Naive thymus-derived CD4-positive, alpha-beta T cell (primary cell): ENCODE measurements at places on chromosomes 5 and 9.

GRCh38 chr5:119368238-119368630 is 12.4 kb downstream of the TNFAIP8 start:
- DNase-seq, result no peak

GRCh38 chr5:37966871-37967270 is 127.0 kb upstream of the GDNF start:
- no peak for DNase-seq

- no peak for DNase-seq
Measured at GRCh38 chr5:165495829-165496380, 1990.5 kb downstream of the MAT2B start.

DNA sequence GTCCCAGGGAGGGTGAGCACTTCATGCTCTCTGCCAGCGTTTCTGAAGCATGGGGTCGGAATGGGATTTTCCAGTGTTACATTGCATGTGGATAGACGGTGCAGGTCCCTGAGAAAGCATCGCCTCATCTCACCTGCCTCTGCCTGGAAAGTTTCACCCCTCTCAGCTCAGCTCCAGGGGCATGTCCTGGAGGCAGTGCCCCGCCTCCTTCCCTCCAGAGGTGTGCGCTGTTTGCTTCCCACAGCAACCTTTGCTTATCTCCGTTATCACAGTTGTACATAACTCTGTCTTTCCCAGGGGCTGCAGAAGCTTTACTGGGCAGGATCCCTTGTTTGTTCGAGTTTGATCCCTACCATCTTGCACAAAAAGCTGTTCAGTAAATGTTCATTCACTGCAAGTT is 10.7 kb upstream of the CREBRF start:
- DNase-seq, result no peak

DNA sequence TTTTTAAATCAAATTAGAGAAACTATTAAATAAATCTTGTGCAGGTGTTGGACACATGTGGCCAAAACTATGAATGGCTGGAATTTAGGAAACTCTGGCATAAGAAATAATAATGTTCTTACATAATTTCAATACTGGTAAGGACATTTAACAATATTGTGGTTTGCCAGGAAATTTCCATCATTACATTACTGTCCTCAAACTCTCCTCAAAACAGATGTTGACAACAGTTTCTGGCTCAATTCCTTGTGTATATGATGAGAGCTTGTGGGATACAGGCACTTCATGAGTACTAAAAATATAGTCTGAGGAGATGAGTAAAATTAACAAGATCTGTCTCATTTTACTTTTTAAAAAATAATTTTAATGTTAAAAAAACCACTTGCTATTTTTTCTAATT is 27.9 kb downstream of the MCTP1 start:
- DNase-seq, result no peak

DNA sequence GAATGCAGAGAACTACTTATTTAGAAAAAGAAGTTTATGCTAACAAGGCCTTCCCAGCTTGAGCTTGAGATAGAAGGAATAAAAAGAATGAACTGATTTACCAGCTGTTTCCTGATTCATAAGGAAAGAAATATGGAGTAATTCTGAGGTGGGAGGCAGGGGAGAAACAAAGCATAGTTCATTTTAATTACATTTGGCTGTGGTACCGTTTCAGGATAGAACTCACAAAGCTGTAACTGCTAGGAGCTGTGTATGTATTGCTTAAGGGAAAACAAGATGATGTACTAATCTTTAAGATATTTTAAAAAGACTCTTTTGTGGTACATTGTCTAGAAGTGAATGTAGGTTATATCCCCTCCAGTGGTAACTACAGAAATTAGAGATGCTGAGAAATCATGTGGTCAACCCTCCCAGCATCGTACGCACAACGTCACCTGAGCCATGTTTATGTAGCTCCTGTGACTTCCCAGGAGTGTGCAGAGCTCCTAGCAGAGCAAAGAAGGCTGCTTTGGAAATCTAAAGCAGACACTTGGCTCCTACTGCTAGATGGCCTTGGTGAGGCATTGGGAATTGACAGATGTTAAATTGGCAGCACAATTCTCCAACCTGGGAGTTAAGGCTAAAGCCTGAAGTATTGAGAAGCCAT is 208.3 kb upstream of the VLDLR start:
- no peak for DNase-seq

GRCh38 chr9:445033-445432 is 230.4 kb downstream of the DOCK8 start:
- no peak for DNase-seq

DNA sequence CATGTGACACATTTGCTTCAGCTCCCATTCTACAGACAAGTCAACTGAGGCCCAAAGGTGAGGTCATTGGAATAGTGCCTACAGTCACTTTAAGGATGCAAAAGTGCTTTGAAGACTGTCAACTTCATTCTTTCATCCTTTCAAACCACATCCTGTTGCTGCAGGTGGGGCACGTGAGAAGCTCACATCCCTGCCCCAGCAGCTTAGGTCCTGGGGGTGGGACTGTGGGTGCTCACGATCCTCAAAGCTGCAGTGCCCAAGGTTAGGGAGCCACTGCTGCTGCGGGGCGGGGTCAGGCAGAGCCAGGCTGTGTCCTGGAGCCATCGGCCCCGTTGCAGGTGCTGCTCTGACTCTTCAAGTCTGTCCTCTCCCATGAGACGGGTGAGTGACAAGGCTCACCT is 57.9 kb upstream of the IER5L start:
- DNase-seq, result peak; percentile 54

DNA sequence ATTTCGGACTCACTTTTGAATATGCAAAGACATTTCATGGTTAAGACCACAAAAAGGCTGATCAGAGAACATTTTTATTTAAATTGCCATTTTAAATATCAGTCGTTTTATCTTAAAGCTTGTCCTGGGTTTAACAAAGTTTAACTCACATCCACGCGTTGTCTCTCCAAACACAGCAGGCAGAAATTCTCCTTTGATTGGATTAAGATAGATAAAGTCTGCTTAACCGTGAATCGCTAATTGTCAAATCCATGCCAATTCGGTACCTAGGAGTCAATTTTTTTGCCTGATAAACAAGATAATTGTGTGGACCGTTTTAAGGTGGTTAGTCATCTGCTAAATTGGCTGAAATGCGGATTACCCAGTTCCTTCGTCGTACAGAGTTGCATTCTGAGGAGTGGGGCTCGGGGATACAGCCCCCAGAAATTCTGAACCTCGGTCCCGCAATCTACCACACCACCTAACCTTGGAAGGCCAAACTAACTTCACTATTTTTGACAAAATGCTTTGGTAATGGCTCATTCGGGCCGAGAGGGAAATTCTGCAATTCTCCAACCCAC is 665 bp upstream of the BTF3 start:
- DNase-seq, result no peak

DNA sequence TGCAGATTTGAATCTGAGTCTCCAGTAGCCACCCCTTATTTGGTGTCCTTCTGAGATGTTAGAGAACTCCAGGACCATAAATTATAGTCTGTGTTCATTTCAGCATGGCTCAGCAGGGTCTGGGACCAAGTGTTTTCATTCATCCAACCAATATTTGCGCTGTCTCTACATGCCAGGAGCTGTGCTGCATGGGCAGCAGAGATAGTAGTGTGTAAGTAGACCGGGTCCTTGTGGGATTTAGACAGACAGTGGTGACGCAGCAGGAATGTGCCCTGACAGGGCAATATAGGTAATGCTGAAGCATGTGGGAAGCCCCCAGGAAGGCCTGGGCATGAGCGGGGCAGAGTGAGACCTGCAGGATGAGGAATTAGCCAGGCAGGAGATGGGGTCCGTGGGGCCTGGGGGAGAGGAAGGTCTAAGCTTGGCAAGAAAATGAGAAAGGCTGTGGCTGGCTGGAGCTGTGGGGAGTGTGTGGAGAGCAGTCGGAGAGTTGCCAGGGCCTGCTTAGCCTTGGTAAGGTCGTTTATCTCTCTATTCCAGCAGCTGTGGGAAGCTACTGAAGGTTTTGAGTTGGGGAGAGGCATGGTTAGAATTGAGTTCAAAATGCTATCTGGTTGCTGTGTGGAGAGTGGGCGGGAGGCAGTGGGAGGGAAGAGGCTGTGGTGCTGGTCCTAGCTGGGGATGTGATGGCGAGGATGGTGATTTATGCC is 16.8 kb downstream of the STXBP1 start:
- no peak for DNase-seq

DNA sequence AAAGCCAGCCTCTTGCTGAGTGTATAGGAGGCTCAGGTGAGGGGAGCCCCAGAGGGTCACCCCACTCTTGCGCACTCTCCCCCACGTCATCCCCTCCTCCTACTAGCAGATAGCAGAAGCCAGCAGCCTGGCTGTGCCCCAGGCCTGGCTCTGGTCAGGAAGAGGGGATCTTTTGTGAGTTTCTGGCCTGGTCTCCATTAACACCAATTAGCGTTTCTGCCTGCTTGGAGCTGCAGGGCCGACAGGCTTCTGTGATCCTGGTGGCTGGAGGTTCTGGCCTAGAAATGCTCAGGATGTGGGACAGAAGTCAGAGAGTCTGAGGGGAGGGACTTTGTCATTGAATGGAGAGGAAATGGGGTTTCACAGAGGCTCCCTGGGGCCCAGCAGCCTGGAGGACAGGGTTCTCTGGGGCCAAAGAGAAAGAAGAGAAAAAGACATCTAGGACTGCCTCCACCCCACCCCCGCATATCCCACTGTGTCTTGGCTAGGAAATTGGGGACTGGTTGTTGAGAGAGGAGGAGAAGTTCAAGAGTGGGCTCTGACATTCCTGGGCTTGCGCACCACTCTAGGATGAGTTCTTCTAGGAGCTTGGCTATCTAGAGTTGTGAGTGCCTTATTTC is 47.5 kb upstream of the ARAP3 start:
- no peak for DNase-seq

GRCh38 chr5:123549256-123549904 is 37.4 kb downstream of the CSNK1G3 start:
- peak; percentile 54 for DNase-seq

DNA sequence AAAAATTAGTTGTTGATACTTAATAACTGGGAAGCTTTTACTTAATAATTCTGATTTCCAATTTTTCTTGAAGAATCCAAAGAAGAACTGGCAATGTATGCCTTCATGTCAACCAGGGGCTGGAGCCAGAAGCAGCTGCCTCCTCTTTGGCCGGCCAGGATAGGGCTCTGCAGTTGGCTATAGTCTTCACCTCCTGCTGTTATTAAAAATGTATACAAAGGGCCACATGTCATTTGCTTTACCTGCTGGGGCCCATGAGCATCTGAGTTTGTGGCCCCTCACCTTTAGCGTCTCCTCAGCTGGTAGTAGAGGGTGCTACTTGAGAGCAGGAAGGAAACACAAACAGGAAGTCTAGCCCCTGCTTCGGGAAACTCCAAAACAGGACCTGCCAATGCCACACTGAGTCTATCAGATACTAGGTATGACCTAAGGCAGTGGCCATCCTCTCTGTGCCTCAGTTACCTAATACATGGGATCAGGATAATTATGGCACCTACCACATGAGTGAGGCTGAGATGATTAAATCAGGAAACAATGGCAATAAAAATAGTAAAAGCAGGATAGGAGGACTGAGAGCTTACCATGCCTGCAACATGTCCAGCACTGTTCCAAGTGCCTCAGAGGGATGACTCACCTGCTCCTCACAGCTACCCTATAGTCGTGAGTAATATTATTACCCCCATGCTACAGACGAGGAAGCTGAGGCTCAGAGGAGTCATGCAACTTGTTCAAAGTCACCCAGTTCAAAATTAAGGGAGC is 21.3 kb downstream of the CCDC69 start:
- DNase-seq, result no peak

GRCh38 chr9:69951411-69951810 is 92.2 kb upstream of the MAMDC2 start:
- DNase-seq, result no peak

DNA sequence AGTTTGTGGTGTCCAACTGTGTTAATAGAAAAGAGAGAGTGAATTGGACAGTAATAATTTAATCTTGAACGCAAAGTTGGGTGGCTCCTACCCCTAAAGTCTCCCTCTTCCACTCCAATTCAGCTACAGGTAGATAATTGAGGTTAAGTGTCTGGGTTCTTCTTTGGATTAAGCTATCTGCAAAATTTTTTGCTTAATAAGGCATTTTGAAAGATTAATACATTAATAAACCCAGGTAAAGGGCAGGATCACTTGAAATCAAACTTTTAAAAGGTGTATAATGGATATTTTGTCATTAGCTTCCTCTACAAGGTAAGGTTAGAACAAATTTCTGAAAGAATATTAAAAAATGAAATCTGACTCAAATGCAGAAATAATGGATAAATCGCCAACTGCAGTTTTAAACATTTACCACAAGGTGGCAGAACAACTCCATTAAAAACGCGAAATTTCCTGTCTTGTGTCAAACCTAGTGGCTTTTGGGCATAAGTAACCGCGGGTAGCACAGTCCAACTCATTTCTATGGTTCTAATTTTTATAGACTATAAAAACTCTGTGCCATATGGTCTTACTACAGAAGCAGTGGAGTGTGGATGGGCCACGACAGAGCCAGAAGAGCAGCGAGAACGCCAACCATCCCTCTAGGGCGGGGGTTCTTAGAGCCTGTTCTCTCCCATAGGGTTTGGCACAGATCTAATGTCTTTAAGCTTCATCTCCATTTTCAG is 276.5 kb downstream of the ARHGEF28 start:
- DNase-seq, result peak; percentile 44

GRCh38 chr5:123945548-123945947 is 433.6 kb downstream of the CSNK1G3 start:
- DNase-seq, result no peak

- DNase-seq, result peak; percentile 26
Measured at GRCh38 chr5:10452768-10453331, 11.2 kb downstream of the ROPN1L start.

DNA sequence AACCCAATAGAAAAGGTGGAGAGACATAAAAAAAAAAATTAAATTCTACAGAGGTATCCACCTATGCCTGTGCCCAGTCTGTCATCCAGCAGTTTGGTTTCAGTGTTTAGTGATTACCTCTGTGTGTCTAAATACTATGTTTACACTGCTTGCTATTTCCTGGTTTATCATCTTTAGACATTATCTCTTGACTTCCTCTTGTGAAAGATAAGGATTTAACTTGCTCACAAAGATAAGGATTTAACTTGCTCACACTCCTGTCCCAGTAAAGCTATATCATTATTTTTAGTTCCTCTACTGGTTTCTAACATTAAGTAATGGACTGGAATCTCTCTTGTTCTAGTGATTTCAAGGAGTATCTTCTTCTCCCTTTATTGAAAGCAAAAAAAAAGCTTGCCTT is 53.9 kb upstream of the ZFR start:
- DNase-seq, result no peak

- no peak for DNase-seq
Measured at GRCh38 chr5:82097-82496, 9.9 kb upstream of the PLEKHG4B start.

DNA sequence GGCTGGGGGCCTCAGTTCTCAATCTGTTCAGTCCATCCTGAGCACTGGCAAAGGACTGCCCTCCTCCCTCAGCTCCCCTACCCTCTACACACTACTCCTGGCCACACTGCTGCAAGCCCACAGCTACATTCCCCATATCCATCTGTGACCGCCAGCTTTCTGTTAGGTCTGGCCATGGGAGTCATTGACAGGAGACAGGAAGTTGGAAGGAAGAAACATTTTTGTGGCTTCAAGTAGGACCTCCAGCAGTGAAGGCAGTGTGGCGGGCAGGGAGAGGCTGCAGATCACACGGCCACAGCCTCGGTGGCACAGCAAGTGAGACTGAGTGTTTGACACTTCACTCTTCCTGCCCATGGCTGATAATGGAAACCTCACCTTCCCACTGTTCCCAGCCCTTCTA is 55.9 kb downstream of the SECISBP2 start:
- no peak for DNase-seq

- no peak for DNase-seq
Measured at GRCh38 chr5:154523104-154523503, 45.1 kb upstream of the HAND1 start.

GRCh38 chr5:160699301-160699700 is 152.7 kb downstream of the ATP10B start:
- DNase-seq, result no peak

- no peak for DNase-seq
Measured at GRCh38 chr9:118558891-118559290, 810.3 kb downstream of the BRINP1 start.

- DNase-seq, result no peak
Measured at GRCh38 chr9:83200531-83200930, 137.6 kb upstream of the RASEF start.
